Activated T-cell treated with anti-CD3 and anti-CD28 coated beads, Interleukin-2, amount 50 U/mL, for 72 hours (primary cell): ENCODE measurements at places on chromosomes 5 and 9. TPM values are rescaled to one million over a fixed set of nuclear protein-coding genes. Genes with fewer than 3 reads are reported as not detected.
A peak's percentile ranks its signal among the peaks of the same experiment; 100 is the strongest.

The GALNT12 gene
- 6.6 TPM for total RNA-seq

GRCh38 chr9:5899292-5899691 is 8.6 kb downstream of the MLANA start:
- peak overlapping the region; percentile 61 for H3K27ac ChIP-seq
- H3K4me3 ChIP-seq: no peak overlapping the region
- peaks cover 18% of the 10 kb centered on the region for H3K4me1 ChIP-seq
- H3K27me3 ChIP-seq: no peaks in the 10 kb centered on the region
- no peak for DNase-seq

GRCh38 chr5:163626904-163627434 is 121.5 kb downstream of the MAT2B start:
- H3K27ac ChIP-seq: no peak overlapping the region
- H3K4me1 ChIP-seq: no peaks in the 10 kb centered on the region
- no peaks in the 10 kb centered on the region for H3K27me3 ChIP-seq
- H3K36me3 ChIP-seq: no peaks in the 10 kb centered on the region

DNA sequence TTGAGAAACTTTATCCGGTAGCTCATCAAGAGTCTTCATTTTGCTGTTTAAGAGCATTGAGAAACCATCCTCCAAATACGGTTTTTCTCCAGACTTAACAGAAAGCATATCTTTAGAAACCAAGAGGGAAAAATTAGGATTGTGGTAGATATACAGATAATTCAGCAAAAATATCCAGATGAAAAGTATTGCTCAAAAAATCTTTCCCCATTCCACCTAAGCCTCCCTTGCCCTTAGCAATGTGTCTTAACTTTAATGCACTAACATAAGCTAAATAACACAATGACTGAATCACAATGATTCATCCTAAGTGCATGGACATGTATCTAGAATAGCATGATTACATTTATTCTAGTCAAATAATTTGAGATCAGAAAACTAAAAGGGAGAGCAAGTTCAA is 130.3 kb upstream of the TARS1 start:
- H3K27me3 ChIP-seq: peaks cover 5% of the 10 kb centered on the region
- H3K27ac ChIP-seq: no peak overlapping the region
- no peaks in the 10 kb centered on the region for H3K36me3 ChIP-seq
